Fibroblast of pulmonary artery (primary cell): ENCODE measurements at places on chromosomes 3 and 15.

DNA sequence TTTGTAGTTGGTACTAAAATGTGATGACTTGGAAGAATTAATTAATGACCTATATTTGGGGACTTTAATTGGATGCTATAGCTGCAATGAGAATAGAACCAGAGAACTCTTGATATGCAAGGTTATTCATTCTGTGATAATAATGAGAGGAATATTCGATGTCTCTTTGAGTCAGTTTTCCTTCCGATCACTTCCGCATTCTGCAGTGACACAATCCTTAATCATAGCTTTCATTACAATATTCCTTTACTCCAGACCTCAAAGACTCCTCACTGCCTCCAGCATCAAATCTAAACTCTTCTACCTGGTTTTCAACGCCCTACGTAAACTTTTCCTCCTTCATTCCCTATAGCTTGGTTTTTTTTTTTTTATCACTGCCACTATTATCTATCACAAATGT is 21.6 kb downstream of the B3GNT5 start:
- no peak for DNase-seq

DNA sequence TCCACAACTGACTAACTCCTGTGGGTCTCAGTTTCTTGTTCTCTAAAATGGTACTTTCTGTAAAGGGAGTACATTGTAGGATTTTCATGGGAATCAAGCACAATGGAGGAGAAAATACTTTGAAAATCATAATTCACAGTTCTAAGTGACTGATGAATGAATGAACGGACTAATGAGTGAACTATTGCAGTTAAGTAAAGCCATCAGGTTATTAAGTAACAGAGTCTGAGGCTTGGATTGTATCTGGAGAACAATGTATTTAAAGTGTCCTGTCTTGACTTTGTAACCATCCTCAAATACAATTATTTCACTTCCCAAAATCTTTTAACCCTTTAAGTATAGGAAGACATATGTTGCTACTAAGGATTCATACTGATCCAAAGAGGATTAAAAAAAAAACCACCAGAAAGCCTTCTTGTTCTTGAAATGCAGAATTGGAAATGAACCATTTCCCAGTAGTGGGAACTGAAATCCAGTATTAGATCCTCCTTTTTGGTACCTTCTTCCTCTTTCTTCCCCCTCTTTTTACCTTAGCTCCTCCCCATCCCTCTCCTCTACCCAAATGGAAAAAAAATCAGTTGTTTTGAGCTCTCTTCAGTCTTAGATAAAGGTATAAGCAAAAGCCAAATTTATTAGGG is 13.2 kb upstream of the BCL6 start:
- no peak for DNase-seq

DNA sequence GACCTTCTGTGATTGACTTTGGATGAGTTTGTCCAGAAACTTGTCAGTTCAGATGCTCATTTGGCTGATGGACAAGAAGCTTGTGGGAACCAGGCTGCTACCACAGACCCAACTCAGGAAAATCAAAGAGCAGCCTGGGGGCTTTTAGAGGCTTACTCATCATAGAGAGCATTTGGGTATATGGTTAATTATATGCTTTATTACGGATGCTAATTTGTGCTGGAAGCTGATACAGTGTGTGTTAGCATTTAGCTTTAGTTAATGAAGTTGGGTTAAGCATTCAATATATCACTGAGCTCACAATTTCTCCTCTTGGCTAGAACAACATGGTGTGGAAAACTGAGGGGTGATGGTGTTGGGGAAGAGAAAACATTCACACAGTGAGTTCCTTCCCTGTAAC is 664.2 kb upstream of the CFAP20DC start:
- DNase-seq, result no peak

DNA sequence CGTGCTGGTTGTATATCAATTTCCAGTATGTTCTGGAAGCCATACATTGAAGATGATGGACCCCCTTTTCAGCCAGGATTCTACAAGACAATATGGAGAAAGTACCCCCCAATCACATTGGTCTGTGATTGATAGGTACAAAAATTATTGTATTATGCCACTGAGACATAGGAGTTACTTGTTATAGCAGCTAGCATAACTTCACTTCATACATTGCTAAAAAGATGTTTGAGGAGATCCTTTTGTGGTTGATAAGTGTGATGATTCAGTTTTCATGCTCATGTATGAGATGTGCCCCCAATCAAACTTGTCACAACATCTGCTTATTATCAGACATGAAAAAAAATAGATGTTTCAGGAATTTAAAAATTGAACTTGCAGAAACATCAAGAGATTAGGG is 66.0 kb downstream of the GPD1L start:
- no peak for DNase-seq

DNA sequence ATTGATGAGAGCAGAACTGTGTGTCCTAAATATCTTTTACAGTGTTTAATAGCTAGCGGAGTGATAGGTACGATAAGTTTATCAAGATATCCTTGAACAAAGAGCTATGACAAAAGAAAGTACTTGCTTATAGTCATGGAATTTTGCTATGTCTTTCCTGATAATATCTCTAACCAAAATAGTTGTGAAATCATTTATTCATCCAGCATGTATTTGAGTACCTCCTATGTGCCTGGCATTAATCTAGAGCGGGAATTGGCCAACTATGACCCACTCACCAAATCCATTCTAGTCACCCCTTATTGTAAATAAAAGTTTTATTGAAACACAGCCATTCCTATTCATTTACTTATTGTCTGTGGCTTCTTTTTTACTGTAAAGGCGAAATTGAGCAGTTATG is 46.6 kb downstream of the ZFAND6 start:
- peak; percentile 63 for DNase-seq

DNA sequence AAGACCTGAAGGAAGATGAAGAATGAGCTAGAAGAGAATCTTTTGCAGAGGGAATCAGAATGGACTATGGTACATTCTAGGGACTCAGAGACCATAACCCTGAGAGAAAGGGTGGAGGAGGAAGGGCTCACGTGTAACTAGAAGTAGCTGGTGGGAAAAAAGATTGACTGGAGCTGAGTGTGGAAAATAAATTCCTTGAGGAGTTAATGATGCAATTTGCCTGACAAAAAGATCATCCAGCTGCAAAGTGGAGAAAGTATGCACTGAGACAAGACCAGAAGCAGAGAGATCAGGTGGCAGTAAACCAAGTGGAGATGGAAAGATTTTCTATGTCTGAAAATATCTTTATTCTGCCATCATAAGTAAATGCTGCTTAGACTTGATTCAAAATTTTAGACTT is 52.9 kb upstream of the TBL1XR1 start:
- no peak for DNase-seq

- DNase-seq, result peak; percentile 56
Measured at GRCh38 chr3:64355401-64355807, 130.1 kb upstream of the PRICKLE2 start.

DNA sequence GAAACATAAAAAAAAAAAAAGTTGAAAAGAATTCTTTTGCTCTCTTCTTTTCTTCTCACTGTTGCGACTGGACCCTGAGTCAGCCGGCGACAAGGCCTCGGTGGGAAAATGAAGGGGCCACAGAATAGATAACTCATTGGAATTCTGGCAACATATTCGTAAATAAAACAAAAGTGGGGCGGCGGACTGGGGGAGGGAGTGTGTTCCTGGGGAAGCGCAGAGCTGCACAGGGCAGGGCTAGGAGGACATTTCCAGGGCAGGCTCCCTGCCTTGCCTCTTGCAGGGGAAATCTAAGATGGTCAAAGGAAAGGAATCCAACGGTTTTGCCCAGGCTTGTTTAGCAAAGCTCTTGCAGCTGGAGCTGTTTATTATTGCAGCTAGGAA is 1042.8 kb upstream of the NR2F2 start:
- no peak for DNase-seq

DNA sequence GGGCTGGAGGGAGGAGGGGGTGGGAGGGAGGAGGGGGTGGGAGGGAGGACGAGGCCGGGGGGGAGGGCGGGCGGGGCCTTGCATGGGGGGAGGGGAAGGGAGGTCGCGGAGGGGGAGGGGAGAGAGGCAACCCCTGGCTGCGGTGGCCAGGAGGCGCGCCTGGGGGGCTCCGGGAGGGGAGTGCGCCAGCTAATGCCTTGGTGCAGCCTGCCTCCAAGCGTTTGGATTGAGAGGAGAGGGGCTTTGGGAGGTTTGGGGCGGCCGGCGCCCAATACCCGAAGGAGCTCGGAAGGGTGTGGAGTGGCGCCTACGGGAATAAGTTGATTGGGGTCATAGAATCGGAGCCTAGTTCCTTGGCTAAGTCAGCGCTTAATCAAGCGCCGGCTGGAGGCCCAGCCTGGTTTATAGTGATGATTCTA is 557 bp downstream of the TFG start:
- peak; percentile 40 for DNase-seq

DNA sequence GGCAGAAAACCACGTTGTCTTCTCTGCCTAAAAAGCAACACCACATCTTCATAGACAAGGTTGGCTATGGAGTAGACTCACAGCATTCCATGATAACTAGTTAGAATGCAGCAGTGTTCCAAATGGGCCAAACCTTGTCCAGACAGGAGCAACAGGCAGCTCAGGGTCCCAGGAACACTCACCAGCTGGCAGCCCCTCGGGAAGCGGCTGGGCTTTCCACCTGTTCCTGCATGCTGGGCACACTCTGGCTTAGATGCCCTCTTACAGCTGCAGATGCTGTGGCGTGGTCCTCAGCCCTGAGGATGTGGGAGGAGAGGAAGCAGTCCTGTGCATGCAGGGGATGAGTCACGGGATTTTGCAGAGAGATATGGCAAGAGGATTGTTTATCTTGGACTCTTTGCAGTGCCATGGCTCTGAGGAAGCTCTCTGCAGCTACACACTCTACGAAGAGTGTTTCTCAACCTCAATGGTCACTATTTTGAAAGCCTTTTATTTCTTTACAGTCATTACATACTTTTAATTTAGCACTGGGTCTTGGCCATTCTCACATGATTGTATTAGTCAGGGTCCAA is 11.3 kb downstream of the NRROS start:
- peak; percentile 99 for DNase-seq

DNA sequence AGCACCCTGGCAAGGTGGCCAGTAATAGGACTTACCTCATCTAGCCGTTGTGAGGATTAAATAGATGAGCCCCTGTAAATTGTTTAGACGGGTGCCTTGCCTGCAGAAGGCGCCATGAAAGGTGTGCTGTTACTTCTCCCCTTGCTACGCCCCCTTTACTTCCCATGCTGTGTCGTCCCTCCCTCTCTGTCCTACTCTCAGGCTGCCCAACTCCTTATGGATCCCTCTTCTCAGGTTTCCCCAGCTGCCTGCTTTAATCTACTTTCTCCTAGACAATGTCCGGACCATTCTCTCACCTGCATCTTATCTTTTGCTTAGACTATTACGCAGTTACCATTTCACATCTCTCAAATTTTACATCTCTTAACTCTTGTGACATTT is 1.7 kb upstream of the FBXW12 start:
- no peak for DNase-seq

- no peak for DNase-seq
Measured at GRCh38 chr15:80404761-80405553, 775 bp downstream of the ARNT2 start.

DNA sequence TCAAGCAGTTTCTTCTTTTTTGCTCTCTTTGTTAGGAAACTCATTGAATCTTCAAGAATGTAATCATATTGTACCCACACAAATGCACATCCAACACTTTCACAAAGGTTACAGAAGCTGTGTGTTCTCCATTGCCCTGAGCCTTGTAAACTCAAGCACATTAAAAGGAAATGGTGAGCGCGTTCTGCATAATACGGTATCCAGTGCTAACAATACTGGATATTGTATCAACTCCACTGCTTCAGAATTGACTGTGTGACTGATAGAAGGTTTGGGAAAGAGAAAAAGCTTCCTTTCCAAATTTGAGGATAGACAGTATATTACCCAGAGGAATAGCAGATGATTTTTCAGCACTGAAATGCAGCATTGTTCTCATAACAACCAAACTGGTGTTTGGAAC is 268.9 kb upstream of the RBMS3 start:
- no peak for DNase-seq

DNA sequence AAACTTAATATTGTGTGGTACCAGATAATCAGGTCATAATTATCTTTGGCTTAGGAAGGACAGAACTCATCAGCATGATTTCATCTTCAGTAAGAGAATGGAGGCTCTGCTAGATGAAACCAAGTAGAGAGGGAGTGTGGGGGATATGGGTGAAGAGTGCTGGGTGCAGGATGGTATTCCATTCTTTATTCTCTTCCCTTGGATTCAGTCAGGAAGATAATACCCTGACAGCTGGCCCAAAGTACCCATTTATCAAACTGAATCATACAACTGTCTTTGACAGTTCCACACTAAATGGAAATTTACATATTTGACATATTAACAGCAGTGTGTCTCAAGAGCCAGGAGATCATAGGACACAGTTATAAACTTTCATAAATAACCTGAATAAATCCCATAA is 44.7 kb downstream of the GOLIM4 start:
- no peak for DNase-seq

DNA sequence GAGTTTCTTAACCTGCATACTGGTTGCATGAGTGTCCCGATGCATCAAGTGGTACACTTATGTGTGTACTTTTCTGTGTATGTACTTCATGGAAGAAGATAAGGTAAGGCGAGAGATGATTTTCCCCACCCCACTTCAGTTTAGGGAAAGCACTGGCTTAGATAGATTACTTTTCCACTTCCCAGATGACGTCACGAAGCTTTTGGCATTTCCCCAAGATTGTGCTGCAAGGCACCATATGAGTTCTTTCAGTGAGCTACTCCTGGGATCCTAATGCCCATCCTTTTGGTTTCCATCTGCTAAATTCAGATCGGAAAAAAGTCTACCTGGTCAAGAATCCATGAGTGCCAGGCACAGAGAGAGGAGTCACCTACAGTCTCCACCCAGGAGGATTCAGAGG is 4.5 kb downstream of the IL17RB start:
- DNase-seq, result peak; percentile 70

DNA sequence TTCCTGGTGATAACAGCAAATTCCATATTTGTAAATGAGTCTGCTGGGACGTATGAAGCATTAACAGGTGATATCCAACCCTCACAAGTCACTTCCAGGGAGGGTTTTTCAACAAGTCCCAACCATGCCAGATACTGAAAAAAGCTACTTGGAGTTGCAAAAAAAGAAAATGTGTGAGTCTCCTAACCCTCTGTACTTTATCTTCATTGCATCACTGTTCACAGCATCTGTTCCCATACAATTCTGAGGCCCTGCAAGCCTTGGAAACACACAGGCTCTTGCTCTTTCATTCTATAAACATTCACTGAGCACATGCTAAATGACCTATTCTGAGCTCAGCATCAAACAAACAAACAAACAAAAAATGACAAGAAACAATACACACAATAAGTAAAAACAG is 120.8 kb downstream of the RFTN1 start:
- DNase-seq, result peak; percentile 52

DNA sequence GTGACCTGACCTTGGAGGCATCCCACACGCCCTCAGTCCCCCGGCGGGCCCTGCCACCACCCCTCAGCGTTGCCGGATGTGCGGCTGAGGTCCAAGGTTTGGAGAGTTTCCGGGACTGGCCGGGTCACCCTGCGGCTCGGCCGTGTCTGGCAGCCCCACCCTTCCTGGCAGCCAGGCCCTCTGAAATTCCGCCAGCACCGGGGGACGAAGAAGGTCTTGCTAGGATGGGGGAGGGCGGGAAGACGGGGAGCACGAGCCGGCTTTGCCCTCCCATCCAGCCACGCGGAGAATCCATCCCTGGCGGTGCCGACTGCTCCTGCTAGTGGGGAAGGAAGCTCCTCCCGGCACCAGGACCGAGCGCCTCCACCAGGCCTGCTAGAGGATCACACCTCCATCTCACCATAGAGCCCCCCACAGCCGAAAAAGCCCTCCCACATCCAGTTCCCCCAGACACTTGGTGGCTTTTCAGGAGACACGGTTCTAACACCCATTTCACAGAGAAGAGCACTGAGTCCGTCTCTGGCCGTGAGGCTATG is 81.5 kb downstream of the CPN2 start:
- peak; percentile 96 for DNase-seq
